T-cell (primary cell): ENCODE measurements at places on chromosomes 4 and X. TPM values are rescaled to one million over a fixed set of nuclear protein-coding genes. Genes with fewer than 3 reads are reported as not detected.

ADAD1 gene
- not detected for total RNA-seq

WNK3 gene
- total RNA-seq: 0.30 TPM

PPEF1 gene
- total RNA-seq: not detected

MRPS18C gene
- 36.2 TPM for total RNA-seq

TRIM75 gene
- not detected for total RNA-seq

AFF2 gene
- total RNA-seq: 2.8 TPM

CLRN2 gene
- total RNA-seq: not detected

DNA sequence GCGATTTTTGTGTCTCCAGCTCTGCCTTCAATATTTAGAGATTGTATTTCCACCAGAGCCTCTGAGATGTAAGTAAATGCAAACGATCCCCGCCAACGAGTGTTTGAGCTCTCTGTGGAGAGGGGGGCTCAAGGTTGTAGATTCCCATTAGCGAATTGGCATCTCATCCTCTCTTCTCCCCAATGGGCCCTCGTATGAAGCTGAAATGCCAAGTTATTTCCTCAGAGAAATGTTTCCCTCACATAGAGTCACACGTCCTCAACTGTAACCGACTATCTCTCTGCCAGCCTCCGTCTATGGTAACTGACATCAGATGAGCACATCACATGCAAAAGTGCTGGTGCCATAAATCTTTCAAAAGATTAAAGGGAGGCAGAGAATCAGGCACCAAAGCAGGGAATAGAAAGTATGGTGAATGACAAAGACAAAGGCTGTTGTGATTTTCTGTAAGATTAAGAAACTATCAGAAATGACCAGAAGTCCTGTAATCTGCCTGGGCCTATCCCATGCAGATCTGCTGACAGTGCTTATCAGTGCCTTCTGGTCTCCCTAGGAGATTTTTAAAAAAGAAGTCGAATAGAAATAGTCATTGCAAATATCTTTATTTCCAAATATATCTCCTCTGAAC is 157.1 kb downstream of the PDGFRA start:
- DNase-seq: no peak

- DNase-seq: no peak
These were observed 162.8 kb downstream of the ARHGAP24 start for GRCh38 chr4:85637778-85638177.

DNA sequence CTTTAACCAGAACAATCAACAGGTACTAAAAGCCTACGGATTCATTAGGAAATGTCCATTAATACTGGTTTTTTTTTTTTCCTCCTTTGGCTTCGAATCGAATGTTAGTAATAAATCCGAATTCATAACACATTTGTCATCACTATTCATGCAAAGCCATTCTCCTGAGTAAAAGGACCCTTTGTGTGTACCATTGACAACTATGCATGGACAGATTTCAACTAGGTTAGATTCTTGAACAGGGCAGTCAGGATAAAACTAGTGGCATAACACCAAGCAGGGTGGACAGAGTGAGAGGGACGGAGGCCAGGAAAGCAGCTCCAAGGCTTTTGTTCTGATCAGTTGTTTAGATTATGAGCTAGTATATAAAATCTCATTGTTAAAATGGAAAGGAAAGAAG is 1722.0 kb upstream of the TENM3 start:
- DNase-seq: no peak

GRCh38 chrX:41733939-41734338 is 10.0 kb downstream of the GPR82 start:
- DNase-seq: no peak

GRCh38 chr4:173525118-173526011 is 4.7 kb downstream of the HAND2 start:
- no peak for DNase-seq

- DNase-seq: no peak
These were observed 60.3 kb upstream of the CAMK2D start for GRCh38 chr4:113821856-113822255.

DNA sequence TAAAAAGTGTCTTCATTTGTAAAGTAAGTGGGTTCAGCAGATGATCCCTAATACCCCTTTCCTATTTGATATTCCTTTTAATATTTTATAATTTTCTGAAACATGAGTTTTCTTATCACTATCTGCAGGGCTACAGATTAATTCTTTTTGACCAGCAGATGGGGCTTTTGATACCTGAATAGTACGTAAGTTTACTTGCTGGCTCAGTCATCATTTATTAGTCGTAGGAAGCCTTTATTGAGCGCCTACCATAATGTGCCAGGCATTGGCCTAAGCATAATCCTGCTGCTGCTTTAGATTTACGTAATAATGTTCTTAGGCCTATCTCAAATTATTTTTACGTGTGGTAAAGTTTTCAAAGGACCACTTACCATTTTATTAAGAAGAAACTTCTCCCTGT is 33.1 kb downstream of the OSTC start:
- no peak for DNase-seq

GRCh38 chr4:127134490-127134889 is 498.3 kb upstream of the INTU start:
- no peak for DNase-seq

DNA sequence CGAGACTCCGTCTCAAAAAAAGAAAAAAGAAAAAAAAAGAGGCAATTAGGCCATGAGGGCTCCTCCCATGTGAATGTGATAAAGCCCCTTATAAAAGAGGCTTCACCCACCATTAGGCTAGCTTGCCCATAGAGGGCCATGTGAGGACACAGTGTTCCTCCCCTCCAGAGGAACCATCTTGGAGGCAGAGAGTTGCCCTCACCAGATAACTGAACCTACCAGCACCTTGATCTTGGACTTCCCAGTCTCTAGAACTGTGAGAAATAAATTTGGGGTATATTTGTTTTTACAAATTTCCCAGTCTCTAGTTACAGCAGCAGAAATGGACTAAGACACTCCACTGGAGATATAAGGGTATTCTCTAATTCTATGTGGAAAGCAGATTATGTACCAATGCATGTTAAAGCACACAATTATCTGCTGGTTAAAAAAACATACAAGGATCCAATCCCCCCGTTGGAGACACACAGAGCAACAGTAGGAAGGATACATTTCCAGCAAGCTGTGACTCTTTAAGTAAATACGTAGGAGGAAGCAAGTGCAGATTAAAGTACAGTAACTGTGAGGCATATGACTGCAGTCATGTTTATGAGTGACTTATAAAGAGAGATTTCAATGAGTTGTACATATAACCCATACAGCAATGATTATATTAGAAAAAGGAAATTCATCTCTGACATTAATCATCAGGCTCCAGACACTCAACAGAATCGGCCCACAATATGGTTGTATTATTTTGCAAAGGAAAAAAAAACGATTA is 21.4 kb downstream of the SH3RF1 start:
- no peak for DNase-seq

- DNase-seq: no peak
These were observed 423.1 kb upstream of the PITX2 start for GRCh38 chr4:111045992-111046391.

- no peak for DNase-seq
These were observed 55.0 kb downstream of the RBM46 start for GRCh38 chr4:154836030-154836429.

DNA sequence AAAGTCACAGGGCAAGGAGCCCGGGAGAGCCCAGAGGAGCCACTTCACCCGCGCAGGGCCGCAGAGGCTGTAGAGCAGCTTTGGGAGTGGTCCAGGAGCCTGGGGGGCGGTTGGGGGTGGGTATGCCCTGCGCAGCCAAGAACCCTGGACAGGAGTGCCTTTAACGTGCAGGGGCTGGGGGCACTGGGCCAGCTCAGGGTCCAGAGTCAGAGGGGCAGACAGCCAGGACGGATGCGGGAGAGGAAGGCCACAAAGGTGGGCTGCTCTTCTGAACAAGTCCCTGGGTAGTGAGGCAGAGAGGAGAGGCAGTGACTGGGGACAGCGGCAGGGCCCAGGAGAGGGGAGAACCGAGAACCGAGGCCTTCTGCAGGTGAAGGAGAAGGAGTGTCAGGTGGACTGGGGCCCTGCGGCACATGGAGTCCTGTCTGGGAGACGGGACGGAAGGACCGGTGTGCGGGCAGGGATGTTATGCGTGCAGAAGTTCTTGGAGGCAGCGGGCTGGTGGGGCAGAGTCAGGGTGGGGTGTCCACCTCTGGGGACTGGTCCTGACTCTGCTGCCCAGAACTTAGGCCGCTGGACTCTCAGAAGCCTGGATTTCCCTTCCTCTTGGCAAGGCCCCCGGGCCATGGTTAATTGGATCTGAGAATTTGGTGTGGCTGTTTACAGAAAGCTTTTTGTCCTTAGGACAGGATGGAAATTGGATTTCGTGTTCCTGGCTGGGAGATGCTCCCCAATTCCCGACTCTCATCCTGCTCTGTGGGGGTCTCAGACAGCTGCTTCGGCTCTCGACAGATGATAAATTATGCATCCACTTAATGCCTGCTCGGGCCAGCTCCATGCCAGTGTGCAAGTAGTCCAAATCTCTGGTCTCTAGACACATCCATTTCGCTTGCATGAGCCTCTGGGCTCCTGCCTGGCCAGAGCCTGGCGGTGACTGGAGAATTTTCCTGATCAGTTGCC is 31.9 kb downstream of the ADRA2C start:
- no peak for DNase-seq

- no peak for DNase-seq
These were observed 14.5 kb downstream of the AASDH start for GRCh38 chr4:56372774-56373173.

DNA sequence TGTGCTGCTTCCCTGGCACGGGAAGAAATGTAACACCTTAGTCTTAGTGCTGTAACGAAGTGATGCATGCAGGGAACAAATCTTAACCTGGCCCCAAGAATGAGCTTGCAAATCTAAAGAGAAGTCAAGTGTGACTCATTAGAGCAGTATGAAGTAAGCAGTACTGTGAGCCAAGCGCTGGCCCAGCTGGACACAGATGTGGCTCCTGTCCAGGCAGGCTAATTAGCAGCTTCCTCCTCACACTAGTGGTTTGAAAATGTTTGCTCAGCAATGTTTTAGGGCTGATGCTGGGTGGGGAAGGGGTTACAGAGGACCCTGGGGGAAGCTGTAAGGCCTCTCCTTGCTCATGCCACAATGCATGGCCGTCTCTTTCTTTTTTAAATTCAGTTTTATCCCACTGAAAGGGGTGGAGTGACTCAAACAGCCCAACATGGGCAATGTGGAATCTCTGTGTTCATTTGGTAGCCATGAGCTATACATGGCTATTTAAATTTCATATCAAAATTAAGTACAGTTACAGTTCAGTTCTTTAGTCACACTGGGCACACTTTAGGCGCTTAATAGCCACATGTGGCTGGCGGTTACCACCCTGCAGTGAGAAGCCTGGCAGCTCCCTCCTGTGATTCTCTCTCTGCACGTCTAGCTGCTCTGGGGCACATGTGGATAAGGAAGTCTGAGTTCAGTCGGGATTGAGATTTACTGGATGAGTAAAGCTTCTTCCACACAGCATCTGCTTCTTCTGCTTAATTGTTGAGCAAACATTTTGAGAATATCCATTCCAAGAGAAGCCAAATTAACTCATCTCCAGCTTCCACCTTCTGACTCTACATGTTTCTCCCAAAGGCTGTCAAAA is 48.8 kb downstream of the MAP7D2 start:
- DNase-seq: no peak

GRCh38 chrX:39677978-39678791 is 419.6 kb downstream of the BCOR start:
- no peak for DNase-seq

GRCh38 chr4:2365913-2366210 is 52.6 kb downstream of the ZFYVE28 start:
- no peak for DNase-seq

- peak; percentile 94 for DNase-seq
These were observed 12.3 kb upstream of the TMEM156 start for GRCh38 chr4:39044364-39044955.

DNA sequence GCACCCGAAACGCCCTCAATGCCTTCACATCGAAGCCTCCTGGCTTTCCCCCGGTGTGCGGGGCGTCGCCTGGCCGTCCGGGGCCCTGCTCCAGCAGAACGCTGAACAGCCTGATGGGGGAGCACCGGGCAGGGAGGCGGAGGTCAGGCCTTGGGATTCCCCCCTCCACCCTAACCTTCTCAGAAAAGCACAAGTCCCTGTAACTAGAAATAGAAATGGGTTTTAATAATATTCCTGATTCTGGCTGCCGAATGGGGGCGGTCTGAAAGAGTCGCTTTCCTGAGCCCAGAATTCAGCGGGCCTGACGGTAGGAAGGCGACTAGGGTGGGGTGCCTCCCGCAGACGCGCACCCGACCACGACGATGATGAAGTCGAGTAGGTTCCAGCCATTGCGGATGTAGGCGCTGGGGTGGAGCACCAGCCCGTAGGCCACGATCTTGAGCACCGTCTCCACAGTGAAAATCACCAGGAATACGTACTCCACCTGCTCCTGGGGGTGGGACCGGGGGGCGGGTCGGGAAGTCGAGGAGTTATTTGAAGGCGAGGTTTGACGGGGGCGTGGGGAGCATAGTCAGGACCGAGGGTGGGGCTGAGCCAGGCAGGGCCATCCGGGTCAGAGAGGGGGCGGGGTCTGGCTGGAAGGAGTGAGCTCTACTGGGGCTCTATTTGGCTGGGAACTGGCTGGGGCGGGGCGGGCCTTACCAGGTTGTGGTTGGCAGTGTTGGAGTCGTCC is 2.5 kb downstream of the CACNA1F start:
- DNase-seq: peak; percentile 21

DNA sequence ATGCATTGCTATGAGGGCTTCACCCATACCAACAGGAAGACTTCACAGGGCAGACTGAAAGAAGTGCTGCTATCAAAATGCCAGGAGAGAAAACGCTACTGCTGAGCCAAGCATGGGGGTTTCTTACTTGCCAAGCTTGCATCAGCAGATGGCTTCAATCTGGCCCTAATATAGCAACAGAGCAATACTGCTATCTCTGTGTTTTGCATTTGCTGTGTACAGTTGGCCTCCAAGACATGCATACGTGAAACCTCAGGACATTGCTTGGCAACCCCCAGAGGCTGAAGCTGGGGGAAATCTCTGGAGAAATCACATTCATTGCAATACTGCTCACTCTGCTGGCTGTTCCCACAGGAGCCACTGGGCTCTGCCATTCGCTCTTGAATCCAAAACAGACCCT is 127.2 kb upstream of the GPC4 start:
- DNase-seq: no peak

GRCh38 chr4:39354254-39354552 is 12.0 kb downstream of the RFC1 start:
- DNase-seq: no peak

- DNase-seq: no peak
These were observed 95.4 kb upstream of the FRG1 start for GRCh38 chr4:189845145-189845846.

GRCh38 chr4:90421161-90421560 is 294.0 kb downstream of the CCSER1 start:
- DNase-seq: no peak

DNA sequence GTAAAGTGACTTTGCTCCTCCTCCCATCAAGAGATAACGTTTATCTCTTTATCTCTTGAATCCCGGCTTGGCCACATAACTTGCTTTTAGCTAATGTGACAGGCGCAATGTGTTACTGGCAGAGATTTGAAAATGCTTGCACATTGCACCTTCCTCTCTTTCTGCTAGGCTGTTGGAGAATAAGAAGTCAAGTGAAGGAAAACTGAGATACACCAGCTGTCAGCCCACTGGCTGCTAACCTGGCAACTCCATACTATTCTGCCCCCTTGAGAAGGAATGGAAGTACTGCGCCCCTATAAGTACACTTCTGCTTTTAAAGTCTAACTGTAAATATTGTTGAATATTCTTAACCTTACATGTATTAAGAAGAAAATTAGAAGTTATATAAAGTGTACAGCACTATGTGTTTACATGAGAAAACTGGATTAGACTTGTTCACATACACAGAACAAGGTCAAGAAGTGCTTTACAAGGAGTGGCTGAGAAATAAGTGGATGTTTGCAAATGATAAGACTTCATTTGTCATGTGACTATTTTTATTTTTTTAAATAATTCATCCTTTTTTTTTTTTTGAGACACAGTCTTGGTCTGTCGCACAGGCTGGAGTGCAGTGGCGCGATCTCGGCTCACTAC is 424.5 kb upstream of the CTSO start:
- DNase-seq: no peak
